HTR-8/SVneo (cell line): ENCODE measurements at places on chromosomes 5 and 9.

- no peak for DNase-seq
Measured at GRCh38 chr9:95031711-95032461, 285.6 kb downstream of the FANCC start.

GRCh38 chr5:95720094-95720786 is 10.9 kb upstream of the RHOBTB3 start:
- DNase-seq, result no peak

DNA sequence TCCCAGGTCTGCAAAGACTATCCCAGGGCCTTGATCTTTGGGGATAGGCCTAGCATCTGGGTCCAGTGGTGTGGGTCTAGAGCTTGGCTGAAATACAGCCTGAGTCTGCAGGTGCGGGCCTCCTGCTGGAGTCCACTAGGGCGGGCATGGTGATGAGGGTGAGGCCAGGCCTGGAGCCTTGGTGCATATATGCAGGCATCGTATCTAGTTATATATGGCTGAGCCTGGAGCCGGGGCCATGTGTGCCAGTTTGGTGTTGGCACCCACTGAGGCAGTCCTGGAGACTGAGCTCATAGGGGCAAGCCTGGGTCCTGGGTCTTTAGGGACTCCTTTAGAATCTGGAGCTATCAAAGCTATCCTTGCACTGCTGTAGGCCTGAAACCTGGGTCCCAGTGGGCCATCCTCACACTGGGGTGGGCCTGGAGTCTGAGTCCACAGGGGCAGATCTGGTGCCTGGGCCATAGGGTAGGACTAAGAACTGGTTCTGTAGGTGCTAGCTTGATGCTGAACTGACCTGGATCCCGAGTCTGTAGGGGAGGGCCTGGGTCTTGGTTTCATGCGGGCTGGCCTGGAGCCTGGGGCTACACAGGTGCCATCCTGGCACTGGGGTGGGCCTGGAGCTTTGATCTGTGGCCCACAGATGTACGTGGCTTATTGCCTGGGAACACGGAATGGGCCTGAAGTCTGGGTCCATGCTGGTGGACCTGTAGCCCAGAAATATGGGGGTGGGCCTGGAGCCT is 346.5 kb upstream of the MEF2C start:
- DNase-seq, result no peak

DNA sequence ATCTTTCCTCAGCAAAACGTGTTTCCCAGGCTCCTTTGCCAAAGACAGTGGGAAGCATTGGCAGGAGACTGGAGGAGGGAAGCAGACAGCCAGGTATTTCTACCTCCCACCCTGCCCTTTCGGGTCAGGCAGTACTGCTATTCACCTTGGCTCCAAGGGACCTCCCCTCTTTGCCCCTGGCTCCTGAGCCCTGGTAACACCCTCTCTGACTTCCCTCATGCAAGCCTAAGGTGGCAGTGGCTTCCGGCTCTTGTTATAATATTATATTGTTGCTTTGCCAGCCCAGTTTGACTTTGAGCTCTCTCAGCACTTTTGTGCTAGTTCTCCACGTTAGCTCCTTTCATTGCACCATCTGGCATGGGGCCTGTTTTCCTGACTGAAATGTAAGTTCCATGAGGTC is 81.6 kb upstream of the IFNK start:
- DNase-seq, result no peak

DNA sequence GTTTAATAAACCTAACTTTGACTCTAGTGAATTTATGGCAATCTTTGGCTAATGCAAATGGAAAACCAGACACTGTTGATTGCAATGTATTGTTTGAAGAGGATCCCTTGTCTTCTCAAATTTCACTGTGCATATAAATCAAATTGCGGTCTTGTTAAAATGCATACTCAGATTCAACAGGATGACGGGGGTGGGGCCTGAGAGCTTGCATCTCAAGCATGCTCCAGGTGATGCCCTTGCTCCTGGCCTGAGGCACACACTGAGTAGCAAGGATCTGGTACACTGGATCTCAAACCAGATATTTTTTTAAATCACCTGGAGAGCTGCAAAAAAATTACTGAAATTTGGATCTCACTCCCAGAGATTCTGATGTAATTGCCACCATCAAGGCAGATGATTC is 463.7 kb downstream of the DNAH5 start:
- DNase-seq, result no peak

DNA sequence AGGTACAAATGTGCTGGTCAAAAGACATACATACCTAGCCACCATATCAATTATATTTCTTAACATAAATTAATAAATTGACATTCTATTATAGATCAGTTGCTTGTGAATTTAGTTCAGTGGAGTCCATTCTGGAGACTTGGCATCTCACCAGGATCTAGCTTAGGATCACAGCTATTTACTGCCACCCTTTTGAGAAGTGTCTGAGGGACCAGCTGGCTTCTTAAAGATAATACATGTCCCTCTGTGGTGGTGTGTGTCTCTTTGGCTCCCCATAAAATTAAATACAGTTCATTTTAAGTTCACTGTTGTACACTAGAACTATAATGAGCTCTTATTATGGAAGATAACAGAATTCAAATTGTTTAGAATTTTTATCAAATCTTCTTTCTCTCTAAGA is 290.7 kb downstream of the PRELID2 start:
- DNase-seq, result no peak
